ENCODE measurements at places on chromosomes 3 and 15.

- DNase-seq, result no peak
Observed at GRCh38 chr3:131283862-131284261, 97.7 kb upstream of the NUDT16 start.

DNA sequence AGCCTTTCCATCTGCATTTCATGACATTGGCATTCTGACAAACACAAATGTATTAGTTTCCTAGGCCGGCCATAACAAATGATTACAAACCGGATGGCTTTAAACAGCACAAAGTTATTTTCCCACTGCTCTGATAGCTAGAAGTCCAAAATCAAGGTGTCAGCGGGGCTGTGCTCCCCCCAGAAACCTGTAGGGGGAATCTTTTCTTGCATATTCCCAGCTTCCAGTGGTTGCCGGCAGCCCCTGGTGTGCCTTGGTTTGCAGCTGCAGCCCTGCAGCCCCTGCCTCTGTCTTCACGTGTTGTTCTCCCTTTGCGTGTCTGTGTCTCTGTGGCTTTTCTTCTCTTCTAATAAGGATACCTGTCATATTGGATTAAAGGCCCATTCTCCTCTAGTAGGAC is 79.0 kb upstream of the CDV3 start:
- DNase-seq, result no peak

DNA sequence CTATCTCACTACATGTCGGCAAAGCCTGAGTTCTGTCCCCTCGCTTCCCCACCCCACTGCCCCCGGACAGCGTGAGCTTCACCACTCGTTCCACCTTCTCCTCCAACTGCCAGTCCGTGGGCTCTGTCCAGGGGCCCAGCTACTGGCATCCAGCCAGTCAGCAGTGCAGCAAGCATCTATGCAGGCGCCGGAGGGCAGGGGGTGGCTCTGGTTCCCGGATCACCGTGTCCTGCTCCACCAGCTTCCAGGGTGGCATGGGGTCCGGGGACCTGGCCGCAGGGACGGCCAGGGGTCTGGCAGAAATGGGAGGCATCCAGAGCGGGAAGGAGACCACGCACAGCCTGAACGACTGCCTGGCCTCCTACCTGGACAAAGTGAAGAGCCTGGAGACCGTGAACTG is 20.4 kb downstream of the CMTM8 start:
- DNase-seq, result no peak

- DNase-seq, result no peak
Observed at GRCh38 chr15:49988766-49989165, 130.3 kb downstream of the ATP8B4 start.

DNA sequence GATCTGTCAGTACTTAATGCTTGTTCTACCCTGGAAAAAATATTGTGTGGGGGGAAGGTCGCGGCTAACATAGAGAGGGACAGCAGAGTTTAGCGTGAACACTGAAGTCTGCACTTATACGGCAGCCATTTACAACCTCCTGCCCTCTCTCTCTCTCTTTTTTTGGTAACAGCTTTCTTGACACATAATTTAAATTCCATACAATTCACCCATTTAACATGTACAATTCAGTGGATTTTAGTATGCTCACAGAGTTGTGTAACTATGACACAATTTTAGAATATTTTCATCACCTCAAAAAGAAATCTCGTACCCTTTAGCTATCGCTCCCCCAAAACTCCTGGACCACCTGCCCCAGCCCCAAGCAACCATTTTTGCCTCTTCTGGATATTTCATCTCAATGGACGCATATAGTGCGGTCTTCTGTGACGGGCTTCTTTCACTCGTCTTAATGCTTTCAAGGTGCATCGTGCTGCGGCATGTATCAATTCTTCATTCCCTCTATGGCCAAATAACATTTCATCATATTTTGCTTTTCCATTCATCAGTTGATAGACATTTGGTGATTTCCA is 141.8 kb downstream of the XXYLT1 start:
- DNase-seq, result no peak

- DNase-seq, result no peak
Observed at GRCh38 chr3:73055583-73055982, 5.9 kb upstream of the EBLN2 start.

DNA sequence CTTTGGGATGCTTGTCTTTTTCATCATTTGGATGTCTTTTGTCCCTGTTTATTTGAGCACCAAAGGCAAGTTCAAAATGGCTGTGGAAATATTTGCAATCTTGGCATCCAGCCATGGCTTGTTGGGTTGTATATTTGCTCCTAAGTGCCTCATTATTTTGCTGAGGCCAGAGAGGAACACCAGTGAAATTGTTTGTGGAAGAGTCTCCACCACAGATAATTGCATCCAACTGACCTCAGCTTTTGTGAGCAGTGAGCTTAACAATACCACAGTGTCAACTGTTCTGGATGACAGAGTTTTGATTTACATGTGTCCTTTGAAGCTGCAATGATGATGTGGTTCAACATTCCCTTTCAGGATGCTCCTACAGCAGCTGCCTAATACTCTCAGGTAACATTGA is 83.0 kb upstream of the KCNAB1 start:
- DNase-seq, result no peak

DNA sequence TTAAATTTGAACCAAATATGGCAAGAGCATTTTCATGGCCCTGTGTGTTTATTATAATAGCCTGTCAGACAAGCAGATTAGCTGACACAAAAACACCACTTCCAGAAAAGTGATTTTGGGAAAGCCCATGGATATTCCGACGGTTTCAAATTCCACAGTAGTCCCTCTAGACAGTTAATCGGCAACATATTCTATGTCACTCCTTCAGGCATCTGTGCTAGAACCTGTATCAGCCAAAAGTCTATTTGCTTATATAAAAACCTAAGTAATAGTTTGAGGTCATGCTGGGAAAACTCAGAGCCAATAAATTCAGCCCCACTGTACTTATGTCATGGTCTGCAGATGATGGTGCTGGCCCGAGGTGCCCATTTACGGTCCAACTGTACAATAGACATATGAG is 110.2 kb upstream of the ARHGEF26 start:
- no peak for DNase-seq

DNA sequence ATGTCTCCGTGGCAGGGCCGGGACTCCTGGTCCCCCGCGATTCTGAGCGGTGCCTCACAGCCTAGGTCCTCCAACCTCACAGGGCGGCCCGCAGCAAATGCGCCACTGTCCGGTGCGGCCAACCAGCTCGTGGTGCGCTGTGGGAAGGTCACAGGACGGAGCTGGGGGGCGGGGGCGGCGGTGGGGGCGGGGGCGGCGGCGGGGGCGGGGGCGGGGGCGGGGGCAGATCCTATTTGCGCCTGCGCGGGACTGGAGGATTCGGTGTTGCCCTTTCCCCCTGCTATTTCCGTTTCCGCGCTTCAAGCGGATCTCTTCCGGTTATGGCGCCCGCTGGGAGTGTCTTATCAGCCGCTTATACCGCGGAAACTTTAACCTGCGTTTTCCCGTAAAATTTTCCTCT is 106.7 kb upstream of the SNRPN start:
- no peak for DNase-seq

GRCh38 chr3:88385090-88385489 is 235.3 kb downstream of the C3orf38 start:
- no peak for DNase-seq

DNA sequence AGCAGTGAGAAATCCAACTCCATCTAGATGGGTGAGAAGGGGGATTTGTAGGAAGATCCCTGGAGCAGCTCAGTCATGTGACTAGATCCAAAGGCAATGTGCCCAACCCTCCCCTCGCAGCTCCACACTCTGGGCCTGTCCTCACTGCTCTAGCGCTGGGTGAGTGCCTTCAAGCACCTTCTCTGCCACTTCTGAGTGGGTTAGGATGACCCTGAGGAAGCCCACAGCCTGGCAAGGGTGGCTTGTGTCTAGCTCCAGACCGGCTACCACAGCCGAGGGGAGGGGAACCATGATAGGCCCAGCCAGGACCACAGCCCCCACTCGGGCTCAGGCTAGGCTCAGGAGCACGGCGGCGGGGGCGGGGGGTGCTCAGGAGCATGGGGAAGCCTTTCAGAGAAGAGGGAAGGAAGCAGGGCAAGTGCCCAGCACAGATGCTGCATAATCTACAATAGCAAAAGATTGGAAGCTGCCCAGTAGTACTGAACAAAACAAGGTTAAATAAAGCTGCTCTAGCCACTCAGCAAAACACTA is 1.7 kb downstream of the SPATA12 start:
- DNase-seq, result no peak

GRCh38 chr15:60994963-60995475 is 234.1 kb downstream of the RORA start:
- no peak for DNase-seq

DNA sequence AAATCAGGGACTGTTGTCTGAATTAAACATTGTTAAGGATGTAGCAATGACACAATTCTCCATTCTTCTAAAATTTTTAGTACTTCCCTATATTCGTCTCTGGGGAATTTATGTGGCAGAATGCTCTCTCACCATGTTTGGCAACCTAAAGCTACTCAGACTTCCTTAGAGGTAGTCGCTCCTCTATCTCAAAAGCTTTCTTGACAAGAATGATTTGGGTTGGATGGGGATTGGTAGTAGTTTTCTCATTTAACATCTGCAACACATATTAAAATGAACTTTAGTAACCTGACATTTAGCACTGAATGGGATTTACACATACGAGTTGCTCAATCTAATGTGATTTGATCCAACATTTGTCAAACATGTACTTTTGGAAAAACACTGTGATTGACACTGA is 233.3 kb downstream of the RBMS3 start:
- DNase-seq, result no peak

GRCh38 chr3:14691239-14691638 is 16.3 kb downstream of the C3orf20 start:
- DNase-seq, result no peak

- DNase-seq, result no peak
Observed at GRCh38 chr3:172384836-172385235, 63.4 kb downstream of the GHSR start.

- DNase-seq, result no peak
Observed at GRCh38 chr15:90402223-90402622, 14.2 kb downstream of the IQGAP1 start.

DNA sequence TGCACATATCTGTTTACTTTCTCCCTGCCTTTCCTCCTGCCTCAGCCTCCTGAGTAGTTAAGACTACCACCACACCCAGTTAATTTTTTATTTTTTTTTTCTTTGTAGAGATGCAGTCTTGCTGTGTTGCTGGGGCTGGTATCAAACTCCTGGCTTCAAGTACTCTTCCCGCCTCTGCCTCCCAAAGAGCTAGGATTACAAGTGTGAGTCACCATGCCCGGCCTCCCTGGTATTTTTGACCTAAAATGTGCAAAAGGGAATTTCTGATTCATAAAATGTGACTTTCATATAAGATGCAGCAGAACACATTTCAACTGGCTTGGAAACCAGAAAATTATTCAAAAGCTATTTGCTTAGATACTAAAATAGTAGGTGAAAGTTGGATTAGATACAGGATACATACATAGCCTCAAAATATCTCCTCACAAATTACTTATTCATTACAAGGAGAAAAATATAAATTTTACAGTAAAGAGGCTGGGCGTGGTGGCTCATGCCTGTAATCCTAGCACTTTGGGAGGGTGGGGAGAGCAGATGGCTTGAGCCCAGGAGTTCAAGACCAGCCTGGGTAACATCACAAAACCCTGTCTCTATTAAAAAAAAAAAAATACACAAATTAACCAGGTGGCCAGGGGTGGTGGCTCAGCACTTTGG is 32.0 kb downstream of the MAP4 start:
- no peak for DNase-seq

- DNase-seq, result no peak
Observed at GRCh38 chr15:80834402-80834801, 55.2 kb downstream of the CEMIP start.

- no peak for DNase-seq
Observed at GRCh38 chr15:41879321-41879845, 14.5 kb downstream of the SPTBN5 start.

DNA sequence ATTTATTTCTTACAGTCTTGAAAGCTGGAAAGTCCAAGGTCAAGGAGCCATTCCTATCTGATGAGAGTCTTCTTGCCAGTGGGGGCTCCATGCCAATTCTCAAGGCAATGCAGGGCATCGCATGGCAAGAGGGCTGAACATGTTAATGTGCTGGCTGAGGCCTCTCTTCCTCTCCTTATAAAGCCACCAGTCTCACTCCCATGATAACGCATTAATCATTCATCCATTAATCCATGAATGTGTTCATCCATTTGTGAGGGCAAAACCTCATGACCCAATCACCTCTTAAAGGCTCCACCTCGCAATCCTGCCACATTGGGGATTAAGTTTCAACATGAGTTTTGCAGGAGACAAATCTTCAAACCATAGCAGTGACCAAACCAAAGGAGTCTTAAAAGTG is 118.3 kb downstream of the PROS1 start:
- DNase-seq, result no peak

- no peak for DNase-seq
Observed at GRCh38 chr3:40719660-40720287, 195.0 kb downstream of the ZNF621 start.

GRCh38 chr15:60889491-60889890 is 339.6 kb downstream of the RORA start:
- no peak for DNase-seq

- DNase-seq, result no peak
Observed at GRCh38 chr3:134197681-134198261, 52.9 kb downstream of the RYK start.

DNA sequence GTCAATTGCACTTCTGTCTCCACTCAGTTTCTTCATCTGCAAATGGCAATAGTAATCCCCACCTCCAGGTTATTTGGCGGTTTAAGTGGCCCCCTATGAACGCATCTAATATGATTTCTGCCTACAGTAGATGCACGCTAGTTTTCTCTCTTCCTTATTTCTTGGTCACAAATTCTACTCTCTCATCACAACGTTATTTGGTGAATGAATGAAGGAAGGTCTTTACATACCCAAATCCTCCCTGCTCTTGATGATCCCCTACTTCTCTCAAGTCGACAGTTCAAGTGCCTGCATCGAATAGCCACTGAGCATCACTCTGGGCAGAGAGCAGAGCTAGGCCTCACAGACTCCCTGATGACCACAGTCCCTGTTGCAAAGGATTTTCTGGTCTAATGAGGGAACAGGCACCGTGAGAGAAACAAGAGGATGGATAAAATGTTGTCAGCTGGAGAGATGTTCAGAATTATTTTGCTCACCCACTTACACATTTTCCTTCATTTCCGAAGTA is 181.2 kb upstream of the SMAD3 start:
- no peak for DNase-seq

GRCh38 chr3:193499136-193499770 is 55.4 kb downstream of the ATP13A4 start:
- no peak for DNase-seq
